Vagina (tissue), 2 donors: ENCODE measurements at places on chromosomes 5 and 9.

DNA sequence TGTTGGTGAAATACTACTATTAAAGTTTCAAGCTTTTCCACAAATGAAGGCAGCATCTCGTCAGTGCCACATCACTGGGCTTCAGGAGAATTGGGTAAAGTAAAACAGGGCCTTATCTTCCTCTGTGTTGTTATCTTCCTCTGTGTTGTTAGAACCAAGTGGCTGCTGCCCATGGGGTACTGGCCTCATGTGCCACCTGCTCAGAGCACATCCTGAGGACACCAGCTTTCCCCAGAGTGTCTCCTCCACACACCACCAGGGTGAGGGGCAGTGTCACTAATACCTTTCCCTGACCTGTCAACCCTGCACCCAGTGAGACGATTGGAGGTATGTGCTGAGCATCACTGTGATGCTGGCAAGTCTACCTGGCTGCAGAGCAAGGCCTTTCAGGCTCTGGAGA, 499.9 kb downstream of the SEMA5A start:
- DNase-seq = no peak

GRCh38 chr5:129943936-129944335, 39.7 kb downstream of the CHSY3 start:
- no peak for DNase-seq

DNA sequence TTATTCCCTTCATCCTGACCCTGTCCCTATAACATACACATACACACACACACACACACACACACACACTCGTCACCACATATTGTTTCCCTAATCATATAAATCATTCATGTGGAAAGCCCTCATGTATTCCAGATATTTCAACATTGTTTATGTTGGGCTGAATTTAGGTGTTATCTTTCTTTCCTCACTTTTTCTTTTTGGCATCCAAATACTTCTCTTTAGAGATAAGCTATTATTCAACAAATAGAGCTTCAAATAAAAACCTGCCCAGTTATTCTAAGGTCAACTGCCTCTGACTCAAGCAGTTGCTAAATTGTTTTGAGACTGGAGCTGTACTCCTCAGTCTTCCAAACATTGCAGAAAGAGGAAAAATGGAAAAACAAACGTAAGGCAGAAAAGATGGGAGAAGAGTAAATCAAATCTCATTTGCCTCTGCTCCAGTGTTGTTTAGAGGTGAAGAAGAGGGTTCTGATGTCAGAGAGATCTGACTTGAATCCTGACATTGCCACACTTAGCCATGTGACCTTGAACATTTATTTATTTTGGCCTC, 215.7 kb downstream of the GAS1 start:
- DNase-seq = no peak

DNA sequence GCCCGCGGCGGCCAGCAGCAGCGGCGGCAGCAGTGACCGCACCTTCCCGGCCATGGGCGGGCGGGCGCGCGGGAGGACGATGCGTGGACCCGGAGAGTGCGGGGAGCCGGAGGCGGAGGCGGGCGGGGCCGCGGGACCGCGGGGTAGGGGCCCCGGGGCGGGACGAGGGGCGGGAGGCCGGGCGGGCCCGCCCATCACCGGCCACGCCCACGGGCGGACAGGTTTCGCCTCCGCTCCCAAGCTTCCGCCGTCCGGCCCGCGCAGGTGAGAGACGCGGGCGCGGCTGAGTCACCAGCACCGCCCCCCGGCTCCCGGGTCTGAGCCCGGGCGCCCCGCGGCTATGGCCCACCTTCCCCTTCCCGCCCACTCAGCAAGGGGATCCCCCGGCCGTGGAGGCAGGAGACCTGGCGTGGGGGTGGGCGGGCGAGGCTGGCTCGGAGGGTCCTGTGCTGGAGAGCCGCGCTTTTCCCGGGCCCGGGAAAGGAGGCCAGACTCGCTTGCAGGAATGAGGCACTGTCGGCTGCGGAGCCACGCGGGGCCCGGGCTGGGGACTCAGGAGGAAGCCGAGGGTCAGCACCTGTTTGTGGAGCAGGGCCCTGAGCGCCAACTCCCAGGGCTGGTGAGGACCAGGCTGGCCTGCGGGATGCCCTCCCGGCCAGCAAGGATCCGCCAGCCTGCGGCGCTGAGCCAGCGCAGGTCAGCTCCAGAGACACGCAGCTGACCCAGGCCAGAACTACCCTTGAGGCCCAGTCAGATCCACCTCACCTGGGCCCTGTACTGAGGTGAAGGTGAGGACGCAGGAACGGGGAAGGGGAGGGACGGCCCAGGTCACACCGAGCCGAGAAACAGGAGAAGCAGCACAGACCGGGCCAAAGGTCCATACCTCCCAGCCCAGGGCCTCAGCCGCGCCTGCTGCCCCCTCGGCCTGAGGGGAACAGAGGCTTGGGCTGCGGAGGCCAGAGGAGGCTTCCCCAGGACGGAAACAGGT, at the start of gene ENTPD2:
TSS of gene ENTPD2 (minus strand) at position 118 of the 988 bp plus-strand sequence. CDS start at position 54, 64 bp downstream.
- no peak for DNase-seq

- DNase-seq = no peak
These were observed 227.0 kb downstream of the EPB41L4A start for GRCh38 chr5:112192072-112192471.

GRCh38 chr9:33135031-33135461, 32.1 kb downstream of the B4GALT1 start:
- no peak for DNase-seq

GRCh38 chr5:136209346-136209910, 16.5 kb upstream of the SMIM32 start:
- DNase-seq = no peak

DNA sequence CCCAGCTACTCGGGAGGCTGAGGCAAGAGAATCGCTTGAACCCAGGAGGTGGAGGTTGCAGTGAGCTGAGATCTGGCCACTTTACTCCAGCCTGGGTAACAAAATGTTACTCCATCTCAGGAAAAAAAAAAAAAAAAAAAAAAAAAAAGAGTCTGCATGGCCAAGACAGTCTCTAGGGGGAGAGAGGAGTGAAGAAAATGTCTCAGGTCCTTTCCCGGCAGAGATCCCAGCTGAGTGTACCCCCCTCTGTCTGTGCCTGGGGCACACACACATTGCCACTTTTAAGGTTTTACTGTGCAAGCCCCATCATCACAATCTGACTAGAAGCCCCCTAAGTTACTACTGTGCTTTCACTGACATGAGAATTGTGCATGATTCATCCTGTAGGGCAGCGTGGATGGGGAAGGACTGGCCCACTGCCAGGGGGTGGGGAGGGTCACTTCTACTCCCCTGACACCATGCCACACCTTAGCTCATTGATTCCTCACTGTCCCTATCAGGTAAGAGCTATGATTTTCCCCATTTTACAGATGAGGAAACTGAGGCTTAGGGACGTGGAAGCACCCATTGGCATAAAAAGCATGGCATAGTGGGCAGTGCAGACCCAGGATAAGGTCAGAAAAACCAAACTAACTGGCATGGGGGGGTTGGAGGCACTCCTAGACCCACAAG, 102.3 kb upstream of the LARP1 start:
- no peak for DNase-seq

GRCh38 chr5:134072471-134073210, 41.8 kb upstream of the TCF7 start:
- no peak for DNase-seq

DNA sequence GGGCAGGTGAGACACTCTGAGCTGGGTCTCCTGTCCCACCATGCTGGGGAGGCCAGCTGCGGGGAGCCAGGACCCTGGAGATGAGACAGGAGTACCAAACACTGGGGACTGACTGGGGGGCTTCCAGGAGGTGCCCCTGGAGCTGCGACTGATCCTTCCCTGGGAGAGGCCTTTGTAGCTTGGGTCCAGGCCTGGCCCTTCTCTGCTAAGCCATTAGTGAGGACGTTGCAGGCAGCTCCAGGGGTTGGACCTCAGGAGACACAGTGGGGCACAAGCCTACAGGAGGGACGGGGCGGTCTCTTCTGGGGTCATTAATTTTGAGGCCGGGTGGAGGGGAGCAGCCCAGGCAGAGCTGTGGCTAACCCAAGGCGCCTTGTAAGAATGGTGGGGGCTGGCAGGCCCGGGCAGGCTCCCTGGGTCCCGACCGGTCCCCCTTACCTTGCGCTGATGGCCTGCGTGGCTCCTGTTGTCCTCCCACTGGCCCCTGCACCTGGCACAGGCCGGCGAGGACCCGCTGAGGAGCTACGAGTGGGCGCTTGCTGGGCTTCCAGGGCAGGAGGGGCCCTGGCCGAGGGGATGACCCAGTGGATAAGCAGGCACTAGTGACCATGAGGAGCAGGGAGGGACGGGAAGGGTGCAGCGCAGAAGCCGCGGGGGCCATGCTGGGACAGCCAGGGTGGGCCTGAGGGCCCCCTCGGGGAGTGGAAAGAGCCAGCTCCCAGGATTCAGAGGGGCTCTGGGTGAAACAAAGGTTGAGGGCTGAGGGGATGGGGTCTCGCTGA, 5.1 kb downstream of the MRPS2 start:
- DNase-seq = no peak

DNA sequence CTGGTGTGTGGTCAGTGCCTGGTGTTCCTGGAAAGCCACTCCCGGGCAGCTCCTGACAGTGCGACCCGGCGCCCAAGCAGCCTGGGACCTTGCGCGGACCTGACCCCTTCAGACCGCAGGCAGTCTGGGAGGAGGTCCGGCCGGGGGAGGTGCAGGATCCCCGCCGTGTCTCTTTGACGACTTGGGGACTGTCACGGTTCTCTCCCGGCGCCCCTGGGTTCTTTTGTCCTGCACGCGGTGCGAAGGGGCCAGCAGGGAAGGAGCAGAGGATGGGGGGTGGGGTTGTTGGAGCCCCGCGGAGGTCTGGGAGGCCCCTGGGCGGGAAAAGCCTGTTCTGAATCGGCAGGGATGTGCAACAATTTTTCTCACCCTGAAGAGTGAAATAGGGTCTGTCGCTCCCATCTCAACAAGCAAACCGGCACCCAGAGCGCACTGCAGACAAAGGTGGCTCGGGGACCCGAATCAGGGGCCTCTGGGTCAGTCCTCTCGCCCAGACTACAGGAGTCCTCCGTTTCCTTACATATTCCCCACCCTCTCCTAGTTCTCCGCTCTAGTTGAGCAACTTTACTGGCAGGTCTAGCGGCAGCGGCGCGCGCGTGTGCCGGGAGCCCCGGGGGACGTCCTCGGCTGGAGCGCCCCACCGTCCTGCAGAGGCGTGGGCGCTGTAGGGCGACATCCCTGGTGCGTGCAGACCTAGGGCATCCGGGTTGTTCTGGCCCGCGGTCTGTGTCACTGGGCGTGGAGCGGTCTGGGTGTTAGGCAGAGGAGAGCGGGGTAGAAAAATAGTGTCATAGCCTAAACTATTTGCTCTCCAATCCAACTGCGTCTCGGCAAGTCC, 1.2 kb downstream of the VCAN start:
- no peak for DNase-seq

- no peak for DNase-seq
These were observed 26.4 kb upstream of the NOTCH1 start for GRCh38 chr9:136572003-136572827.

GRCh38 chr9:38106488-38106887, 37.5 kb upstream of the SHB start:
- no peak for DNase-seq

GRCh38 chr9:14498824-14499223, 184.9 kb upstream of the NFIB start:
- DNase-seq = no peak

DNA sequence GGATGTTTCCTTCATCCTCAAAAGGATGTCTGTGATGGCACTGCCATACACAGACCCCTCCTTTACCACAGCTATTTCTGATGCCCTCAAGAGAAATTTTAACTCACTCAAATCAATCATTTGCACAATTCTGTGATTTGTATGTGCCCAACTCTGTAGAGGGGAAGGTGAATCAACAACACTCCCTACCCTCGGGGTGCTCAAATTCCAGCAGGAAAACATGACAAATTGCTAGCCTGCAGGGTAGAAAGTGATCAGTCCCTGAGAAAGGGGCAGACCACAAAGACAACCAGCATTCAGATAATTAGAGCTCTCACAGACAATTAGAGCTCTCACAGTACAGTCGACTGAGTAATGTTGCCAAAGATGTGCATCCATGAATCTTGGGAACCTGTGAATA, 45.3 kb upstream of the FOXE1 start:
- DNase-seq = no peak

GRCh38 chr9:134739660-134739968, 98.0 kb downstream of the COL5A1 start:
- no peak for DNase-seq

- DNase-seq = no peak
These were observed 215.6 kb downstream of the EFNA5 start for GRCh38 chr5:107455111-107455544.

DNA sequence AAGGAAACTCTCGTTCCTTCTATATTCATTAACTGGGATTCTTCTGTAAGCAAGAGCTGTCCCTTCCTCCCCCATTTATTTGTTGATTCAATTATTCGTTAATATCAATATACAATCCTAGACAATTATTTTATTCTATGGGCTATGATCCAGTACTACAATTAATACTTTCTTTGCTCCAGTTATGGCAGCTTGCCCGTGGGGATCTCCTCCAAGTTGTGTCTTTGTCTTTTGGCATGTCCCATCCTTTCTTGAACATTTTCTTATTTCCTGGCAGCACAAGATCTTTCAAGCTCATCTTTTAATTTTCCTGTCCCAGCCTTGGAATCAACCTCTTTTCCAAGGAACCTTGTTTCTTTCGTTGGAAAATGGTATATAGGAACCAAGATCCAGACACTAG, 249.3 kb downstream of the GAS1 start:
- no peak for DNase-seq

GRCh38 chr5:157348049-157348400, 82.1 kb downstream of the CYFIP2 start:
- no peak for DNase-seq

DNA sequence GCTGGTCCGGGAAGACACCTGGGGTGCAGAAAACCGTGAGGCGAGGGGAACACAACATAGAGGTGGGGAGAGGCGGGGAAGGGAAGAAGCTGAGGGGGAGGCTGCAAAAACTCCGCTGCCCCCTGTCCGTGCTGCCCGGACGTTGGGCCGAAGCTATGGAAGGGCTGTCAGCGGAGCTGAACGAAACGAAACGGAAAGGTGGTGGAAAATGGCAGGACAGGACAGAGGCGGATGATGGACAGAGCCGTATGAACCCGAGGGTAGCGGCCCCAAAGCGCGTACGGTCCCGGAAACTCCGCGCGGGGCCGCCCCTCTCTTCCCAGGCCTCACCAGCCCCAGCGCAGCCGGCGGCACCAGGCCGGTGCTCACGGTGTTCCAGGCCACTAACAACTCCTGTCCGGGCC, 272 bp downstream of the ANAPC2 start:
- DNase-seq = no peak

DNA sequence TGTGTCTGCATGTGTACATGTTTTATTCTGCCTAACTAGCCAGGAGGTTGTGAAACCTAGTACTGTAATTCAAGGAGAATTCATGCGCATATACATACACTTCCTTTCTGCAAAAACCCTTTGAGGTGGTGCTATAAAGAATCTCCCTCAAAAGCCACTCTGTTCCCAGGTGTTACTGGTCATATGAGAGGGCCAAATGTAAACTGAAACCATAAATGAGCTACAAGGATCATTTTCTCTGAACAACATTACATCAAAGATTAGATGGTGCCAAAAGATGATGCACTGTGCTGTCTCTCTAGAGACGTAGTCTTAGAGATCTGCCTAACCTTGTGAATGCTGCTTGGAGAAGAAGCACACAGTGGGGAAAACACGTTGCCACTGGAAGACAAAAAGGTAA, 15.7 kb downstream of the NREP start:
- DNase-seq = no peak
